ENCODE measurements at places on chromosomes 6 and 20.
A peak's percentile ranks its signal among the peaks of the same experiment; 100 is the strongest.

- no peak for DNase-seq
These were observed 144.6 kb downstream of the ARHGAP18 start for GRCh38 chr6:129565366-129565765.

GRCh38 chr6:42971746-42972327 lies 7.1 kb downstream of the PEX6 start:
- no peak for DNase-seq

- DNase-seq = no peak
These were observed 2.6 kb downstream of the DEFB113 start for GRCh38 chr6:49966823-49967222.

GRCh38 chr6:164967102-164967501 lies 342.3 kb downstream of the C6orf118 start:
- DNase-seq = no peak

GRCh38 chr6:9927275-9927674 lies 487.6 kb downstream of the TFAP2A start:
- DNase-seq = no peak

GRCh38 chr6:24882835-24883555 lies 52.8 kb downstream of the RIPOR2 start:
- no peak for DNase-seq

DNA sequence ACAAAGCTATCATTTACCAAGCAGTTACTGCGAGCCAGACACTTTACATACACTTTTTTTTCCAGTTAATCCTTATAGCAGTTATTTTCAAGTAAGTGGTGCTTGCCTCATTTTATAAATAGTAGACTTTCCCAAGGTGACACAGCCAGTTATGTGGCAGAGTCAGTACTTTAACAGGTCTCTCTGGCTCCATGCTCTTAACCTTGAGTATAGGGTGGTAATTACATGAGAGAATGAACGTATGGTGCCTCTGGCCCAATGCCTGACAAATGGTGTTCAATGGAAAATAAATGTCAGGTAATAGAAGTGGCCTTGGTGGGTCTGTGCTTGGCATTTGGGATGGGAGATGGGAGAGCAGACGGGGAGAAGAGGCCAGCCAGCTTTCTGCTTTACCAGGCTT lies 316.3 kb downstream of the SLC35F1 start:
- DNase-seq = no peak

- DNase-seq = no peak
These were observed 545.6 kb upstream of the MAP3K7 start for GRCh38 chr6:91132461-91132860.

DNA sequence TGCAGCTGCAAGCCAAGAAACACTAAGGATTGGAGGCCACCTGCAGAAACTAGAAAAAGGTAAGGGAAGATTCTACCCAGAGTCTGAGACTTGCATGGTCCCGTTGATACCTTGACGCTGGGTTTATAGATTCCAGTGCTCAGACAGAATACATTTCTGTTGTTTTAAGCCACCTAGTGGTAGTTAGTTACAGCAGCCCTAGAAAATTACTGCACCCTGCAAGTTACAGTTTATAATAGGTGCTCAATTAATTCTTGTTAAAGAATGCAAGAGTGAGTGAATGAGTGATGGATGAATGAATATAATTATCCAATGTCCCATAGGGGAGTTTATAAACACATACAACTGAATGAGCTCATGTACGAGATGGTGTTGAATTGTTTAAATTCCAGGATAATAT lies 453.1 kb upstream of the SLC35B3 start:
- no peak for DNase-seq

DNA sequence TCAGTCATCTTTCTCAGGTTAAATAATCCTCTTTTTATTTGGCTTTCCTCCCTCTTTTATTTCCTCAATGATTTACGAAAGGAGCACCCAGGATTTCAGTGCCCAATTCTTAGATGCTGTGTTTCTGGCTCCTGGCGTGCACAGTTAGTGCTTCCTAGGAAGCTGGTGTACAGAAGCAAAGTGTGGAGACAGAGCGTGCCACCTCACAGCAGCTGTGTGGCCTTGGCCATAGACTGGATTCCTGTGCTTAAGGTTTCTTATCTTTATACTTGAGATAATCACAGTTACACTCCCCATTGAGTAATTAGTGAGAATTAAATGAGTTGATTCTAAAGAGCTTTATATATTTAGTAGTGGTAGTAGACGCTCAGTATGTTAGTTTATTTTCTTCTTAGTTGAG lies 39.7 kb upstream of the GJA1 start:
- no peak for DNase-seq

GRCh38 chr6:41199552-41200246 lies 1.2 kb downstream of the TREML2 start:
- DNase-seq = no peak

- DNase-seq = peak; percentile 63
These were observed 621 bp downstream of the NOL7 start for GRCh38 chr6:13615792-13616120.
